ENCODE measurements at places on chromosomes 1 and 21. TPM values are rescaled to one million over a fixed set of nuclear protein-coding genes. Genes with fewer than 3 reads are reported as not detected.

TENT5C gene
- 69.2 TPM for total RNA-seq

F11R gene
- total RNA-seq, result 37.7 TPM

CD52 gene
- 428 TPM for total RNA-seq

SLC16A4 gene
- total RNA-seq, result not detected

MAN1A2 gene
- 48.9 TPM for total RNA-seq

BEND5 gene
- 5.1 TPM for total RNA-seq

TRIM45 gene
- total RNA-seq, result 0.21 TPM

SERINC2 gene
- total RNA-seq, result 1.4 TPM

RASAL2 gene
- total RNA-seq, result 0.84 TPM

PTGFR gene
- under 0.01 TPM for total RNA-seq

FCER1G gene
- 190 TPM for total RNA-seq

SPATA1 gene
- total RNA-seq, result 0.73 TPM

CTSK gene
- total RNA-seq, result 8.1 TPM

HPDL gene
- total RNA-seq, result not detected

FCRL2 gene
- 4.0 TPM for total RNA-seq

ALG14 gene
- total RNA-seq, result 0.21 TPM

UTP11 gene
- total RNA-seq, result 18.2 TPM

HES2 gene
- total RNA-seq, result not detected

LRRC71 gene
- total RNA-seq, result not detected

NBPF12 gene
- 21.5 TPM for total RNA-seq

RAP1GAP gene
- 0.10 TPM for total RNA-seq

IL19 gene
- total RNA-seq, result 0.10 TPM

ZYG11A gene
- total RNA-seq, result 0.31 TPM

OR2L3 gene
- not detected for total RNA-seq

MAP3K21 gene
- 2.4 TPM for total RNA-seq

PPP1R8 gene
- 31.4 TPM for total RNA-seq

ZNF670 gene
- 0.94 TPM for total RNA-seq

SLC25A34 gene
- total RNA-seq, result 1.0 TPM

LINGO4 gene
- total RNA-seq, result under 0.01 TPM

LYPD8 gene
- not detected for total RNA-seq

SPRR2E gene
- total RNA-seq, result not detected

TEKT2 gene
- total RNA-seq, result 0.10 TPM
